ENCODE measurements at places on chromosomes 4 and X. TPM values are rescaled to one million over a fixed set of nuclear protein-coding genes. Genes with fewer than 3 reads are reported as not detected.

The BRS3 gene
- not detected for total RNA-seq

The STPG2 gene
- 1.0 TPM for total RNA-seq

The SLITRK4 gene
- total RNA-seq: 11.2 TPM

The CYSLTR1 gene
- total RNA-seq: 12.9 TPM

The NHSL2 gene
- total RNA-seq: 14.4 TPM

The PACRGL gene
- total RNA-seq: 55.3 TPM

The PAGE2B gene
- not detected for total RNA-seq

The CFAP99 gene
- total RNA-seq: not detected

The SYNPO2 gene
- total RNA-seq: 428 TPM

The SUPT20HL1 gene
- 0.16 TPM for total RNA-seq

The CT45A2 gene
- not detected for total RNA-seq

The RRH gene
- total RNA-seq: 0.16 TPM

The MAGEA9B gene
- not detected for total RNA-seq

The MAGEB2 gene
- total RNA-seq: not detected

The MAOA gene
- total RNA-seq: 50.6 TPM

The CXCL13 gene
- 1.7 TPM for total RNA-seq

The HTRA3 gene
- 49.2 TPM for total RNA-seq

The TMEM144 gene
- 30.3 TPM for total RNA-seq

The KIAA1210 gene
- total RNA-seq: 0.69 TPM

The ARHGEF6 gene
- total RNA-seq: 28.5 TPM

The CXCL8 gene
- total RNA-seq: 1.1 TPM

The HPSE gene
- 0.90 TPM for total RNA-seq

The SCML2 gene
- 12.6 TPM for total RNA-seq

The GPR78 gene
- total RNA-seq: 3.6 TPM

The TLR3 gene
- 20.4 TPM for total RNA-seq

The NIPAL1 gene
- 13.7 TPM for total RNA-seq

The SUPT20HL2 gene
- total RNA-seq: not detected

The CPE gene
- 242 TPM for total RNA-seq
